ENCODE measurements at places on chromosomes 7 and 10.

DNA sequence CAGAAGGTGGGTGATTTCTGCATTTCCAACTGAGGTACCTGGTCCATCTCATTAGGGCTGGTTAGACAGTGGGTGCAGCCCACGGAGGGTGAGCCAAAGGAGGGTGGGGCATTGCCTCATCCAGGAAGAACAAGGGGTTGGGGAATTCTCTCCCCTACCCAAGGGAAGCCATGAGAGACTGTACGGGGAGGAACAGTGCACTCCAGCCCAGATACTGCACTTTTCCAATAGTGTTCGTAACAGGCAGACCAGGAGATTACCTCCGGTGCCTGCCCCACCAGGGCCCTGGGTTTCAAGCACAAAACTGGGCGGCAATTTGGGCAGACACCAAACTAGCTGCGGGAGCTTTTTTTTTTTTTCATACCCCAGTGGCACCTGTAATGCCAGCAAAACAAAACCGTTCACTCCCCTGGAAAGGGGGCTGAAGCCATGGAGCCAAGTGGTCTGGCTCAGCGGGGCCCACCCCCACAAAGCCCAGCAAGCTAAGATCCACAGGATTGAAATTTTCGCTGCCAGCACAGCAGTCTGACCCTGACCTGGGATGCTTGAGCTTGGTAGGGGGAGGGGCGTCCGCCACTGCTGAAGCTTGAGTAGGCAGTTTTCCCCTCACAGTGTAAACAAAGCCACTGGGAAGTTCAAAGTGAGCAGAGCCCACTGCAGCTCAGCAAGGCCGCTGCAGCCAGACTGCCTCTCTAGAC, 31.2 kb downstream of the ARMC10 start:
- DNase-seq: no peak

DNA sequence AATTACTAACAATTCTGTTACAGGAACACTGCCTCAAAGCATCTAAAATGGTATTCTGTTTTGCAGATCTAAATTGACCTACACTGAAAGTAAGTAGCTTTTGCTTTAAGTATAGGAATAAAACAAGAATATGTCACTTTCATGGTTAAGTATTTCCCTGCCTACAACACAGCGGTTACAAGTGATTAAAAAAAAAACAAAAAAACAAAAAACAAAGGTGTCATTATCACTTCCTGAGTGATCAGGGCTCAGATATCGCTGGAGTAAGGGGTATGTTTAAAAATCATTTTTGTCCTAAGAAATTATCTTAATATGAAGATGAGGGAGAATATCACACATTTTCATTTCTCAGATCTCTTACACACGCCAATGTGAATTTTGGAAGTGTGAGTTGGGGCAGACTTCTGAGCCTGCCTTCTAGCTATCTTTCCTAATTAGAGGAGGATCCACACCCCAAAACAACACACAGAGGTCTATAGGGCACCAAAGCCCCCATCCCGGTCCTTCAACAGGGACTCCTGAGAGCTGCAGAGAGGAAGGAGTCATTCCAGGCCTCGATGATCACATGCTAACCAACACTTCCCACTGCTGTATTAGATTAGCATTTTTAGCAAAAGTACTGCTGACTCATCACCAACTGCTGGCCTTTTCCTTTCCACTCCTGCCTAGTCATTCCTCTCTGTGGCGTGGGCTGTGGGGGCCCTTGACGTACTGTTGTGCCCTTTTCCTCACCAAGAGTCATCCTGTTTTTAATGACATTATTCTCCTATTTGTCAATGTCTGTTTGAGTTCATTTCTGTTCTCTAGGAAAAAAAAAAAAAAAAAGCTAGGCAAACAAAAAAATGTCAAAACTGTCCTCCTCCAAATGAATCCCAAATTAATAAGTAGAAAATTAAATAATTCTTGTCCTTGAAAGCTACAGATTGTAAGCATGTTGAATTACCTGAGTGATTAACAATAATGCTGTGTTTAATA, 31.2 kb downstream of the PRTFDC1 start:
- DNase-seq: no peak

- DNase-seq: no peak
These were observed 288.1 kb downstream of the PARD3 start for GRCh38 chr10:34526758-34527730.

DNA sequence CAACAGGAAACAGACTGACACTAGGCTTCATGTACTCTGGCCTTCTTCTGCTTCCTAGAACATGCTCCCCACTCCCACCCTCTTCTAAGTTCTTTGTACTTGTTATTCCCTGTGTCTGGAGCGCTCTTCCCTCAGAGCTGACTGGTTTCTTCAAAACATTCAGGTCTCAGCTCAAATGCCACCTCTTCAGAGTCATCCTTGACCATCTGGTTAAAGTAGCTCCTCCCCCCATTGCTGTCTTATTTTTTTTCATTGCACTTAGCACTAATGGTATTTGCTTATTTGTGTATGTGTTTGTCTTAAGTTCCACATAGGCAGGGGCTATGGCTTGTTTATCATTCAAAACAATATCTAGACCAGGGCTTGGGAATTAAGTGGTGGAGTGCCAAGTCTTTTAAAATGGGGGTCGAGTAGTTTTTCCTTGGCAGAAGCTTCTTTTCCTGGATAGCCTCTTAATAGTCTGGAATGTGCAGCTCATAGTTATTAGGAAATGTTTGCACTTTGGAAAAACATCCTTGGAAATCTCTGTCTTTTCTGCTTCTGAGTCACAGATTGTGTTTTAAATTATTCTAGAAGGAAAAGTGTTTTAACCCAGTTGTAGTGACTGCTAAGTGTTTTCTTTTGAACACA, 60.0 kb downstream of the RALA start:
- DNase-seq: no peak

- DNase-seq: no peak
These were observed 21.1 kb downstream of the CUL1 start for GRCh38 chr7:148719753-148720152.

- DNase-seq: no peak
These were observed 4.7 kb upstream of the CRYGN start for GRCh38 chr7:151444632-151445031.

- DNase-seq: no peak
These were observed 1.6 kb upstream of the SAMD9 start for GRCh38 chr7:93119191-93119905.

- no peak for DNase-seq
These were observed 118.1 kb downstream of the MYOF start for GRCh38 chr10:93363891-93364648.

GRCh38 chr7:44401692-44402091, 76.3 kb upstream of the CAMK2B start:
- no peak for DNase-seq

- no peak for DNase-seq
These were observed 704 bp downstream of the ZNRF2 start for GRCh38 chr7:30285067-30285535.

DNA sequence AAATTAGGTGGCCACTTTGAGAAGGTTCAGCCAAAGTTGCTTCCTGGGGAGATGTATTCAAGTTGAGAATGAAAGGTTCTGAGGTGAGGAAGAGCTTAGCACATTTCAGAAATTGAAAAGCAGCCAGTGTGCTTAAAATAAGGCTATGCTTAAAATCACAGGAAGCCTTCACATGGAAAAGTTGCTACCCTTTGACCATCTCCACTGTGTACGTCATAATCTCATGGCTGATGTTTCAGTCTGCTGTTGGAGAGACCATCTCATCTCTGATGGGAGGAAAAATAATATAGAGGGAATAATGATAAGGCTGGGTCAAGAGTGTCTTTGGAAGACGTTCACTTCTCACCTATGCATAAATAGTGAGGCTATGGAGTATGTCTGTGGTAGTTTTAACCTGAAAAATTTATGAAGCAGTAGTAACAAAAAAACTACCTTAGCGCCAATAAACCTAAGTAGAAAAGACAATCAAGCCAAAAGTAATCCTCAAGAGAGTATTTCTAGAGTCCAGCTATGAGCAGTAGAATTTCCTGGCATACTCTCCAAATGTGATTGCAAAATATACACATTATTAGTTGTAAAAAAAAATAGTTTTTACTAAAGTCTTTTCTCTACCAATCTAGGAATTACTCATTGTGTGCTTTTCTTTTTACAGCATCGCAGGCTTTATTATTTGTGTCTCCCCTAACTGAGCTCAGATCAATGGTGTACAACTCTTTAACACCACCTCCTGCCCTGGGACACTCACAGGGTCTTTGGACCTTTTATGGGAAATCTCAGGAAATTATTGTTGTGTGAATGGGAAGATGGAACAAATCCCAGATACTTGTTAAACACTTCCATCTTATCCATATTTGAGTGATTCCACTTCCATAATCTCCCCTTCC, 435.2 kb upstream of the LRGUK start:
- DNase-seq: no peak

GRCh38 chr10:99981581-99982199, 28.1 kb downstream of the DNMBP start:
- no peak for DNase-seq

DNA sequence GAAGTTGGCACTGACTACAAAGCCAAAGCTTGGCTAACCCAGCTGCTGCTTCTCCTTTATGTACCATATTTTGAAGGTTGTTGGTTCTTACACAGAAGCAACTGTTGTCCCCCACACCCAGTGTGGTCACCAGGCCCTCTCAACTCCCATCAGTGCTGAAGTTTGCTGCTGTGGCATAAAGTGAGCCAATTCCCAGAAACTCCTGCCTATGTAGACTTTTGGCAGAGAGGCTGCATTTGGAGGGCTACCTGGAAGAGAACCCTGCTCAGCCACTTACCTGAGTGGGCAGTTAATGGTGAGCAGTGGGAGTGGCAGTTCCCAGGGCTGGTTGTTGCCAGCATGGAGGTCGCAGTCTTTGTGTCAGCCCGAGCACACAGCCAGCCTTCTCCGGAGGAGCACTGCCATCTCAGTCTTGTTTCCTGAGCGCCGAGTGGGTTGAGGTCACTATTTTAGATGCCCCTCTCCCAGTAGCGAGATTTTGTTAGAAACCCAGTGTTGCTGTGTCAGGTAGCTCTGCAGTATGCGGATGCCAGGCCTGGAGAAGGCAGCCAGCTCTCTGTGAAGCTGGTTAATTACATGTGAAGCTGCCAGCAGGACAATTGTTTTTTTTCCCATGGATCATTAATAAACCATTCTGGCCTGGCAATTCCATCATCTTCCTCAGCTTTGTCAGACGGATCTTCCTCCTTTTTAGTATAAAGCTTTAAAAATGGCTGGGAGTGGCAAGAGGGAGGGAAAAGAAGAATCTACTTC, 24.5 kb downstream of the LRRC4 start:
- no peak for DNase-seq

GRCh38 chr7:104643587-104644217, 315.3 kb downstream of the LHFPL3 start:
- no peak for DNase-seq

DNA sequence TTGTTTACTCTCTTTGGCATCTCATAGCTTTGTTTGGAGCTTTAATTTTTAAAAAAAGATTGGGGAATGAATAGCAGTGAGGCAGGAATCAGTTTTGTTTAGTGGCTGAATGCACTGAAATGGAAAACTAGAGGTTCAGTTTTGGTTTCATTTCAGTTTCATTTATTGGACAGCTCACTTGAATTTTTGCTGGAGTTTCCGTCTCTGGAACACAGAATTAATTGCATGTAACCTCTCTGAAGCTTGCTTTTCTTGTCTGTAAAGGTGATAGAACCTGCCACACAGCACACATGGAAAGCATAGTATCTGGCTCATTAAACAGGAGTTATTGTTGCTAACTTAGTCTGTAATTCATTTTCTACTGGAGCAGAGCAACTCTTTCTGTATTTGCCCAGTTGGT, 7.1 kb downstream of the GRM8 start:
- DNase-seq: no peak

DNA sequence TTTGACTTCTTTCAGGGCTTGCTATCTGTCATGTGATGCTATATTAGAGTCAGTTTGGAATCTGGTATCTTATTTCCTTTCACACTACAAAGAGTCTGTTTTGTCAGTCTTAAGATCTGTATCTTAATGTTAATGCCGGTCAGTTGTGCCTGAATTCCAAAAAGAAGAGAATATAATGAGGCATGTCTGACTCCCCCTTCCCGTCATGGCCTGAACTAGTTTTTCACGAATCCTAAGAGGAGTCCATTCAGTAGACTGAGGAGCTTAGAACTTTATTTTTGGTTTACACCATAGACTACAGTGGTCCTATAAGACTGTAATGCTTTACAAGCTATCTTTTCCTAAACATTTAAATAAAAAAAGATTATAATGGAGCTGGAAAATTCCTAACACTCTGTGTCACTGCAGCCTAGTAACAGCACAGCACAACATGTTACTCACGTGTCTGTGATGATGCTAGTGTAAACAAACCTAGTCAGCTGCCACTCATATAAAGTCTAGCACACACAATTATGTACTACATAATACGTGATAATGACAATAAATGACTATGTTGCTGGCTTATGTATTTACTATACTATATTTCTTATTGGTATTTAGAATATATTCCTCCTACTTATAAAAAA, 50.6 kb downstream of the VPS41 start:
- DNase-seq: no peak

GRCh38 chr10:107072786-107073185, 91.7 kb downstream of the SORCS1 start:
- DNase-seq: no peak

DNA sequence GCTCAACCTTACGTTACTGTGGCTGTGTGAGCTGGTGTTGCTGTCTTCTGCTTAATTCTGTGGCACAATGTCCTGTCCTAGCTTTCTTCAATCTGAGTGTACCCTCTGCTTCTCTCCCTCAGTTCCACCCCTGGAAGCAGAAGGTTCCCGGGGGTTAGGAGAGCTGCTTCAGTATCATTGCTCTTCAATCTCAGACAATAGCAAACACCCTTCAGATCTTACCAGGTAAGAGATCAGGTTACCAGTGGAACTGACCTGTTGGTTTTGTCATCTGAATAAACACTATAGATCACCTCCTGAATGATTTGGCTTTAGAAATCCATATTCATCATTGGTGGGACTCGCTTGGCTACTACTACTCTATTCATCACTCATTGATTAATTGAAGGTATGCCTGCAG, 48.4 kb downstream of the DNAJB9 start:
- DNase-seq: no peak

GRCh38 chr7:19747740-19748339, 25.6 kb downstream of the TMEM196 start:
- no peak for DNase-seq

DNA sequence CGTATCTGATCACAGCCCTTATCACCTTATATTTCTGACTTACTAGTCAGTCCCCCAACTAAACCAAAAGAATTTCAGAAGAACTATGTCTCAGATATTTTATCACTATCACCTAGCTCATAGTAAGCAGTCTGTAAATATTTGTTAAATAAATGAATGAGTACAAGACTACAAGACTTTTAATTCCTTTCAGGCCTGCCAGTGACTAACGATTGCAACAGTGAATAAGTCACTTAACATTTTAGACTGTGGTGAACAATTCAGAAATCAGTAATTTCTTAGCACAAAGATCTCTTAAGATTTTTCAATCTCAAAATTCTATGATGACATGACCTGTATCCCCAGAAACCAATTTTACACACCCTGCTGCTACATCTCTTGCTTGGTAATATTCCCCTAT, 162.2 kb downstream of the IMMP2L start:
- DNase-seq: no peak

DNA sequence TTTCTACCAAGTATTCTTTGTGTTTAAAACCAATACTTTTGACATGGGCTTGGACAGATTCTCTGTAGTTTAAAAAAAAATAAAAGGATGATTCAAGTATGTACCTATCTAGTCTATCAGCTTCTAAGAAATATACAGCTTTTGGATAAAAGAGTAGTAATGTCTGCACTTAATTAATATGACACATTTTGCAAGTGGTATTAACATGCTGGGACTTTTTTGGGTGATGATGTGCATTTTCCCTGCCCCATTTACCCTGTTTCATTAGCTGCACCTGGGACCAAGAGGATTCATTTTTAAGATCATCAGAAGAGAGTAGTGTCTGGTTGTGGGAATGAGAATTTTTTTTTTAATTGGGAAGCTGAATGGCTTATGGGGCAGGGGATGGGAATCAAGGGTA, 236.2 kb upstream of the KLF14 start:
- DNase-seq: no peak
